Activated naive CD4-positive, alpha-beta T cell (primary cell): ENCODE measurements at places on chromosomes 12 and 14.

DNA sequence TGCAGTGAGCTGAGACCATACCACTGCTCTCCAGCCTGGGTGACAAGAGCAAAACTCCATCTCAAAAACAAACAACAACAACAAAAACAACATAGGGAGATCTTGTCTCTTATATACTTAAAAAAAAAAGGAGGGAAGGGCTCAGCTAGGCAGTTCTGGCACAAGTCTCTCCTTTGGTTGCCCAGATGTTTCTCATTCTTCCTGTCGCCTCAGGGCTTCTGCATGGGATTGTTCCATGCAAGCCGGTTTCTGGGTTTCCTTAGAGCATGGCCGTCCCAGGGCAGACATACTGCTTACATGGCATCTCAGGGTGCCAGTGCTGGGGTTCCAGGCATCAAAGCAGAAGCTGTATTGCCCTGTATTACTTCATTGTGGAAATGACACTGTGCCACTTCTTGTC is 5.2 kb upstream of the SLC8B1 start:
- no peak for DNase-seq

- no peak for DNase-seq
Observed at GRCh38 chr14:101965770-101966722, 1.7 kb downstream of the DYNC1H1 start.

GRCh38 chr14:55556929-55557623 is 22.9 kb upstream of the KTN1 start:
- no peak for DNase-seq

- DNase-seq = no peak
Observed at GRCh38 chr12:123992118-123992825, 19.3 kb downstream of the ZNF664 start.

- no peak for DNase-seq
Observed at GRCh38 chr12:3178671-3179313, 101.6 kb downstream of the TSPAN9 start.

- peak; percentile 30 for DNase-seq
Observed at GRCh38 chr12:53207042-53207441, at the start of gene ITGB7. TSS of gene ITGB7 (minus strand) at chr12:53207251. CDS start at chr12:53200443, 6,808 bp downstream.

- no peak for DNase-seq
Observed at GRCh38 chr14:29311983-29312382, 545.4 kb downstream of the FOXG1 start.

GRCh38 chr14:102777711-102778337 is 575 bp downstream of the TRAF3 start:
- no peak for DNase-seq

- no peak for DNase-seq
Observed at GRCh38 chr12:85424581-85425348, 144.7 kb downstream of the ALX1 start.

DNA sequence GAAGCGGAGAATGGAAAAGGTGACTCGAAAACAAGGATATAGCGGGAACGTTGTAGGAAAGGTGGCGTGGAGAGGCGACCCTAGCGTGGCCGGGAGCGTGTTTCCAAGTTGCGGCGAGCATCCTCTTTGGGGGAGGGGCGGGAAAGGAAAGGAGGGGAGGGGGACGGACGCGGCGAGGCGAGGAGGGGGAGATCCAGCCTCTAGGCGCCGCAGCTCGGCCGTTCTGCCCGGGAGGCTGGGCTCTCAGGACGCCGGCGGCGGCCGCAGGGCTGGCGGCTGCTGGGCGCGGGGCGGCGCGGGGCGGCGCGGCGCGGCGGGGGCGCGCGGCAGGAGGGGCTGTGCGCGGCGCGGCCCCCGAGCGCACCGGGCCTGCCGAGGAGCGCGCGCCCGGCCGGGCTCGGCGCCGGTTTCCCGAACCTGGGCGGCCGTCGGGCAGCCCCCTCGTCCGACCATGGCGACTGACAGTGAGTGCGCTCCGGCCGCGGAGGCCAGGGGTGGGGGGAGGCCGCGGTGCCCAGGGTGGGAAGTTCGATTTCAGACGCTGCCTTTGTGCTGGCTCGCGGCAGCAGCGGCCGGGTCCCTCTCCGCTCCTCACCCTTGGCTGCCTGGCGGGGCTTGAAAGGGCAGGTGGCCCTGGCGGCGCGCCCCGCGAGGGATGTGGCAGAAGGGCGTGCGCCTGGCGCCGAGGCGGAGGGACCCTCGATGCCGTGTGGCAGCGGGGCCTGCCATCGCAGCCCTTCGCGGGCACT is 50.3 kb downstream of the SNAPC1 start:
- DNase-seq = no peak

DNA sequence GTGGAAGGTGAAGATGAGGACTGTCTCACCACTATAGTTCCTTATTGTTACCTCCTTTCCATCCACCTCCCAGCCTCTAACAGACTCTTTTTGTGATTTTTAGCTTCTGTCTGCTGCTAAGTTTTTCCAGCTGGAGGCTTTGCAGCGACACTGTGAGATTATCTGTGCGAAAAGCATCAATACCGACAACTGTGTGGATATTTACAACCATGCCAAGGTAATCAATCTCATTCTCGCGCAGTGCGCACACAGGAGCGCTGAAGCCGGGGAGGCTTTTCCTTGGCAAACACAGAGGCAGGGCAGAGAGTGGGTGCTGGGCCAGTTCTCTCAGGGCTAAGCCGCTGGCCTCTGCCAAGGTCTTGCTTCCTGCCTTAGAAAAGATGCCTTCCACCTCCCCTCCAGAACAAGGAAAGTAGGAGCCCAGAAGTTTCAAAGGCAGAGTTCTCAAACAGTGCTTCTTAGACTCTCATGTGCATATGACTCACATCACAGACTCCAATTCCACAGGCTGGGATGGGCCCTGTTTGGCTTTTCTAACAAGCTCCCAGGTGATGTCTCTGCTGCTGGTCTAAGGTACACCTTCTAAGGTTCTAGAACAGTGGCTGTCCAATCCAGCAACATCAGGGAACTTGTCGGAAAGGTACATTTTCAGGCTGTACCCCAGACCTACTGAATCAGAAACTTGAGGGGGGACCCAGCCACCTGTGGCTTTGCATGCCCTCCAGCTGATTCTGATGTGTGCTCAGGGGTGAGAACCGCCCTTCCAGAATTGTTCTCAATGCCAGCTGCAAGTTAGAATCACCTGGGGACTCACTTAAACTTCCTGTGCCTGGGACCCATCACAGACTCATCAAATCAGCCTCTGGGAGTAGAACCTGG is 33.8 kb upstream of the PWP1 start:
- no peak for DNase-seq

GRCh38 chr12:61385771-61386170 is 874.4 kb upstream of the USP15 start:
- DNase-seq = no peak

GRCh38 chr14:66752109-66752508 is 244.2 kb downstream of the GPHN start:
- no peak for DNase-seq

DNA sequence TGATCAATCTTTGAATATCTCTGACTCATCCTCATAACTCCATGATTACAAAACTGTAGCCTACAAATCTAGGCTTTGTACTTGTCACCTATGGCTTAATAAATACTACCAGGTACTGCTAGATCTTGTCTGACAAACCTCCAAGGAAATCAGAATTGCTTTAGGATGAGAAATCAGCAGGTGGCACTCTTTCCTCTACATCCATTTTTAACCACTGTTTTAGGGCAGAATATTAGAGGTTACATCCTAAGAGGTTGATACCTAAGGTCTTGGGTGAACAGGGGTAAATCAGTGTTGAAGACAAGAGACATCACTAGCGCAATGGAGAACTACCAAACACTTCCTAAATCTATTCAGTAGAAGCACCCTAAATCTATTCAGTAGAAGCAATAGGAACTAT is 63.1 kb upstream of the SOX5 start:
- no peak for DNase-seq

- DNase-seq = no peak
Observed at GRCh38 chr12:106942775-106943174, 12.9 kb upstream of the TMEM263 start.

DNA sequence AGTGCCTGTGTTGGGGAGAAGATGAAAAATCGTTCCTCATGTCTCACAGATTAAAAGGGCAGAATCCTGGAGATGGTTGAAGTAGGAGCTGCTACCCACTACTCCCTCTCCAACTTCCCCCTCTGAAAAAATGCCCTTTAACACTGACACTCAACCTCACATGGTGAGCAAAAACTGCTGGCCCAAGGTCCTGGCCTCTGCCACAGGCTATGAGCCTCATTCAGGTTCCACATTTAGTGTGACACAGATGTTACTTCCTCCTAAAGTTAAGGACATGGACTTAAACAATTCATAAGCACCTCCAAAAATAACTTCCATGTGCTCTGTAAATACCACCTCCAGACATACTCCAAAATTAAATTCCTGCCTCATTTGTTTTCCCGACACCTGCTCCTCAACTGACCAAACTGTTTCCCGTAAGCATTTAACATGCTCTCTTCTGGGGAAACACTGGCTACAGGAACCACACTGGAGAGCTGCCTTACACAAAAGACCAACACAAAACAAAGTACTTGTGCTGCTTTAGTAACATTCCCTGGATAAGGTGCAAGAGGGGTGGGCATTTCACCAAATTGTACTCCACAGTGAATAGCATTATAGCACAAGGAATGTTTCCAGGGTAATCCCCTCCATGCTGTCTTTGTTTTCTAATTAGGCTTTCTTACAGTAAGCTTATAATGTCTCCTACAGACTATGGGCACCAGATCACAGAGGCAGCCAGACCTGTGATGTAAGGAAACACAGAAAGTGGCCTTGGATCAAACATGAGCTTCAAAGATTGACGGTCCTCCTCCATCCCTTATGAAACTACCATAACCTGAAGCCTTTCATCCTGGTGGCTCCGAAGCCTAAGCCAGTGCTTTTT is 57.0 kb downstream of the PHLDA1 start:
- DNase-seq = no peak
